ENCODE measurements at places on chromosomes 11 and 22.

DNA sequence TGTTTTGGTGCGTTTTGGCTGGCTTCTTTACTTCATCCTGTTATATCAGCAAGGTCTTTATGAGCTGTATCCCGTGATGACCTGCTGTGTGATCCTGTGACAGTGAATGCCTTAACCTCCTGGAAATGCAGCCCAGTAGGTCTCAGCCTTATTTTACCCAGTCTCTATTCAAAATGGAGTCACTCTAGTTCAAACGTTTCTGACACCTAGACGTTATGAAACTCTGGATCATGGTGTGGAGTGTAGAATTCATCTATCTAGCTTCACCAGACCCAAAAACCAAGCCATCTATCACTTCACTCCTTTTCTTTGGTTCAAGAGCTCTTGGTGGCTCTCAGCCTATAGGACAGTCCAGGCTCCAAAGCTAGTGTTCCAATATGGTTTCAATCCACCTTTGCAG lies 28.2 kb upstream of the ZDHHC13 start:
- no peak for DNase-seq

DNA sequence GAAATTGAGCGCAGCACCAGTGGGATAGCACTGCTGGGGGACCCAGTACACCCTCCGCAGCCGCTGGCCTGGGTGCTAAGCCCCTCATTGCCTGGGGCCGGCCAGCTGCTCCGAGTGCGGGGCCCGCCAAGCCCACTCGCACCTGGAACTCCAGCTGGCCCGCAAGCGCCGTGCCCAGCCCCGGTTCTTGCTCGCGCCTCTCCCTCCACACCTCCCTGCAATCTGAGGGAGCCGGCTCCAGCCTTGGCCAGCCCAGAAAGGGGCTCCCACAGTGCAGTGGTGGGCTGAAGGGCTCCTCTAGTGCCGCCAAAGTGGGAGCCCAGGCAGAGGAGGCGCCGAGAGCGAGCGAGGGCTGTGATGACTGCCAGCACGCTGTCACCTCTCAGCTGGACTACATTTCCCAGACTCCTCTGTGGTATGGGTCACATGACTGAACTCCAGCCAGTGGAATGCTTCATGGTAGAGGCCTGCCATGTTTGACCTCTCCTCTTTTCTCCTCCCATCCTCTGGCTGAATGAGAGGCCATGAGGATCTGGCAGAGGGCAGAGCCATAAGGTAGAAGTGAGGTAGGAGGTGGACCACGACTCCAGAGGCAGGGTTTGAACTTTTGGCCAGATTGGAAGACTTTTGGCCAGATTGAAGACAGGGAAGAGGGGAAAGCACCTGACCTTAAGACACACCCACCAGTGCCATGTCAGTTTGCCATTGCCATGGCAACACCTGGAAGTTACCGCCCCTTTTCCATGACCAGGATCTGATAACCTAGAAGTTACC lies 6.2 kb downstream of the MRGPRD start:
- DNase-seq = no peak

DNA sequence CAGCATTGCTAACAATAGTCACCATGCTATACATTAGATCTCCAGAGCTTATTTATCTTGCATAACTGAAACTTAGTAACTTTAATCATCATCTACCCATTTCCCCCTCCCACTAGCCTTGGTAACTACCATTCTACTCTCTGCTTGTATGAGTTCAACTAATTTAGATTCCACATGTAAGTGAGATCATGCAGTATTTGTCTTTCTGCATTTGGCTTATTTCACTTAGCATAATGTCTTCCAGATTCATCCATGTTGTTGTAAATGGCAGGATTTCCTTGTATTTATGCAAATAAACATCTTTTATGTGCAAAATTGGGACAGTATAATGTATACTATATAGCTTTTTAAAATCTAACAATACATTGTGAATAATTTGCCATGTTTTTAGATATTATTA lies 66.0 kb upstream of the ZBED5 start:
- DNase-seq = no peak

DNA sequence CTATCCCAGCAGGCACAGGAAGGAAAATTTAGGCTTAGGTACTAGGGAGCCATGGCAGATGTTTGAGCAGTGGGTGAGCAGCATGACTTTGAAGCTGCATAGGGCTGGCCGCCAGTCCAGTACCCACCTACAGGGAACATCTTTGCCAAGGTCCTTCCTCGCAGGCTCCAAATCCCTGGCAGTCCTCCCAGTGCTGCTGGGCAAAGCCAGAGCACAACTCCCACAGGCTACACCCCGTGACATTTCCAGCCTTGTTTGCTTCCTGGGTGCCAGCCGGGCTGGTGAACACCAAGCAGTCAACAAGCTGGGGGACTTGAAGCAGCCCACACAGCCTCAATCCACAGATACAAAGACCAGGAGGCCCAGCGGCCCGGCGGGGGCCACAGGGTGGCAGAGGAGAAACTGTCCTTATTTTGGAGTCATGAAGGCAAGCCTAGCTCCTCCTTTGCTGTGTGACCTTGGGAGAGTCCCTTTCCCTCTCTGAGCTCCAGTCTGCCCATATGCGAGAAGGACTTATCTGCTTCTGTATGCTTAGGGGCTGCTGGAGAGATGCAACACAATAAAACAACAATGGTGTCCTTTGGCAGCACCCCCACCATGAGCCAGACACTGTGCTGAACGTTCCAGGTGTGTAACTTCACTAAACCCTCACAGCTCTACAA lies 28.0 kb downstream of the TPST2 start:
- DNase-seq = no peak

DNA sequence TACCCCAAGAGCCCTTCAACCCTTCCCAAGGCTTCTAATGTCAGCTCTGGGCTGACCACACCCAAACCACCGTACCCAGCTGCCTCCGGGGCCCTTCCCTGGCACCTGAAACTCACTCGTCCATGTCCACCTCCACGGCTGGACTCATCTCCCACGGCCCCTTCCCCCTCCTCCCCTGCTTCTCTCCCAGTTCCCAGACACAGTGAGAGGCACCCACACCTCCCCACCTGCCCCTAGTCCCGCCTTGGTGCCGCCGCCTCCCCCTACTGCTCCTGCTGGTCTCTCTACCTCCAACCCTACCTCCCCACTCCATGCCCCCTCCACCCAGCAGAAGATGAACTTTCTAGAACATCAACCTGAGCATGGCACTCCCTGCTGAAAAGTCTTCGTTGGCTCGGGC lies 39.5 kb downstream of the ELFN2 start:
- DNase-seq = no peak

All from stimulated activated CD4-positive, alpha-beta T cell treated with anti-CD3 and anti-CD28 coated beads, TNF-alpha, amount 100 ng/mL, for 24 hours (primary cell).